ENCODE measurements at places on chromosomes 3 and 15.

- DNase-seq: no peak
Measured at GRCh38 chr3:150589759-150590158, 13.4 kb upstream of the SELENOT start.

DNA sequence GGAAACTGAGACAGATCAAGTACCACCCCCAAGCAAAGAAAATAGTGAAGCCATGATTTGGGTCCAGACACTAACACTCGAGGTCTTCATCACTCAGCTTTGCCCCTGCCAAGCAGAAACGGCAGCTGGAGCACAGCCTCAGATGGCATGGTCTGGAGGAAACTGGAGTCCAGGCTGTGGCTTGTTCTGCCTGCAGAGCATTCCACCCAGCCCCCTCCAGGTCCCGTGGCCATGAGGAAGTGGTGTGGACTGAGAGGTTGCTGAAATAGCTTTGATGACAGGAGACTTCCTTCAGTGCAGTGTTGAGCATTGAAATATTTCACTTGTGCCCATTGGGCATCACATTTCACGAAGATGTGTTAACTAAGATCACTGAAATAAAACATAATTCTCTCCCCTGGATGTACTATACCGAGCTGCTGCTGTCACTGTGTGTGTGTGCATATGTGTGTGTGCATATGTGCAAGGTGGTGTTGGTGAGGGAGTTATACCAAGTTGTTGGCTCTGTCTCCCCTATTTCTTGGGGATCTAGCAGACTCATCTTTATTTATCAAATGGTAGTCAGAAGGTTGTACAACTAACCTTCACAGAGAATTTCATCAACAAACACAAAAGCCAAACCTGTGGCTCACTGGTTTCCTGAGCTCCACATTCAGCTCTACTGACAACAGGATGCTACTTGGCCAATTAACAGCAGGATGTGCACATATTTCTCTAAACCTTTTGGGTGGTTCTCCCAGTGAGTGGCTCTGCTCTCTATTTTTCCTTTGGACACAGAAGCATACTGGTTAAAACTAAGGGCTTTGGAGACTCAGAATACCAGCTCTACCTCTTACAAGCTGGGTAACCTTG, 660.1 kb upstream of the CFAP20DC start:
- no peak for DNase-seq

DNA sequence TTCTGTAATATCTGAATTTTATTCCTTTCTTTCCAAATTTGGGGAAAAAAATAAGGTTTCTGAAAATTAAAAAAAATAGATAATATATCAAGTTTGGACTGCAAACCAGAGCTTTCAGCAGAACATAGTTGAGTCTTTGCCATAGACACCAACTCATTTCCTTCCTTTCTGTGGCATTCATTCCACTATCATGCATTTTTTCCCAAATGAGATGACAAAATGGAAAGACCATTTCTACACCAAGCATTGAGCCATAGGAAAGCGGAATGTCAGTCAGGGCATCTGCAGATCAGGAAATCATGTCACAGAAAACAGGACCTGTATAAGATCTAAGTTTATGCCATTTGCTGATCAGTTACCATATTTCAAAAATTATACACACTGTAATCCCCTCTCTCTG, 333.3 kb upstream of the THBS1 start:
- no peak for DNase-seq

- DNase-seq: no peak
Measured at GRCh38 chr3:129747992-129748391, 141.5 kb upstream of the PLXND1 start.

GRCh38 chr3:59772416-59773408, 722.9 kb upstream of the CFAP20DC start:
- DNase-seq: peak; percentile 9

DNA sequence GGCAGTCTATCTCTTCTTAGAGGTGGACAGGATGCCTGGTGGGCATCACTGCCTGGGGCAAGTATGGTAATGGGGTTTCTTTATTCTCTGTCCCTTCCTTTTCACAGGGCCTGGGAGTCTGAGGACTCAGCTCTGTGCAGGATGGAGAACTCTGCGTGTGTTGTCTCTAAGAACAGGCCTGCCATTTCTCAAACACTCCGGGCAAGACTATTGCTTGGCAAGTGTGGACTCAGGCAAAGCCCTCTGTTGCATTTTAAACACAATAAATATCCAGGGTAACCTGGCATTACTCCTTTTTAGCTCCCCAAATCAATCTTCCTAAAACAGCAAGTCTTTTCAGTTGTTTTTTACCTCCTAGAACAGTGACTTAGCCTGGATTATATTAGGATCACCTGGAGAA, 185.1 kb upstream of the ROPN1 start:
- DNase-seq: no peak

DNA sequence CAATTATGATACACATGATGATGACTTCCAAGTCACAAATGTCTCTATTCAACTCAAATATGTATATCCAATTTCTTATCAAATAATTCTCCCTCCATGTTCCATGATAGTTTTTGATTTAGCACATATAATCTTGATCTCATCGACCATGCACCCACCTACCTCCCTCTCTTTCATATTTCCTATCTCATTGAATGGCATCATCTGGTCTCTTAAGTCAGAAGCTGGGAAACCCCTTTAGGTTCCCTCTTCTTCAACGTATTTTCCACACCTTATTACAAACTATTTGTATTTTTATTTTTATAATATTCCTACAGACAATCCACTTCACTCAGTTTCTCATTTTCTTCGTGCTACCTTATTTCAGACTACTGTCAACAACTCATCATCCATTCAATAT, 56.9 kb upstream of the DPH6 start:
- no peak for DNase-seq

DNA sequence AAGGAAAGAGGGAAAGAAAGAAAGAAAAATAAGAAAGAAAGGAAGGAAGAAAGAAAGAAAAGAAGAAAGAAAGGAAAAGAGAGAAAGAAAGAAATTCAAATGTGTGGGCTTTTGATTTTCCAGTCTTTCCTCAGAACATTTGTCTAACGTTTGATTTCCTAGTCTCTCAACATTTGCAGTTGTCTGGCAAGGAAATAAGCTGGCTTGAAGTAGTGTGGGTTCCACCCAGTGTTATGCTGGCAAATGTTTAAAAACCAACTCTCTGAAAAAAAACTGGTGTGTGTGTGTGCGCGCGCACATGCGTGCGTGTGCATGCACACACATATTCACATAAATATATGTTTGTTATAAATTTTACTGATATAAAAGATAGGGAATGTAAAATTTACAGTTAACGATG, 54.6 kb upstream of the C3orf49 start:
- no peak for DNase-seq

- no peak for DNase-seq
Measured at GRCh38 chr3:141796889-141797781, 33.9 kb downstream of the GRK7 start.

- DNase-seq: no peak
Measured at GRCh38 chr15:101558221-101558941, 68.9 kb upstream of the PCSK6 start.

GRCh38 chr3:190444006-190444405, 5.7 kb downstream of the TMEM207 start:
- no peak for DNase-seq

DNA sequence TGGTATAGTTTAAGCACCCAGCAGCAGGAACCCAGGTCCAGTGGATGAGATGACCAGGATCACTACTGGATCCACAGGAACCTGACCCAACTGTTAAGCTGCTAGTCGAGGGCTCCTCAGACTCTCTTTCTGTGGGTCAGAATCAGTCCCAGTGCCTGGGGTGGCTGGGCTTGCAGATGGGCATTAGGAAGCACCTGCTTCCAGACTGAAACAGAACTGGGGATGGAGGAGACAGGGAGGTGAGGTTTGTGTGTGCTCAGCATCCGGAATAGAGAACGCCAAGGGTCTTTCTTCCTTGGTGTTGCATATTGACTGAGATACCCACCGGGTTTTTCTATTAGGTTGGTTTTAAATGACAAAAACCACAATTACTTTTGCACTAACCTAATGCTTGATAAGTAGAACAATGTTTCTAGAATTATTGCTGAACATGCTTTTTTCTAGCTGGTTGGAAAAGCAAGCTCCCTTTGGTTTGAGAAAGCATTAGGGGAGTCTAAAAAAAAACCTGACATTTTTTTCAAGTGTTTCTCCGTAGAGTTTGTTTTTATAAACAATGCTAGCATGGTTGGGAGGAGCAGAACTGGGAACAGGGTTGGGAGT, 779 bp downstream of the ST3GAL6 start:
- DNase-seq: no peak

DNA sequence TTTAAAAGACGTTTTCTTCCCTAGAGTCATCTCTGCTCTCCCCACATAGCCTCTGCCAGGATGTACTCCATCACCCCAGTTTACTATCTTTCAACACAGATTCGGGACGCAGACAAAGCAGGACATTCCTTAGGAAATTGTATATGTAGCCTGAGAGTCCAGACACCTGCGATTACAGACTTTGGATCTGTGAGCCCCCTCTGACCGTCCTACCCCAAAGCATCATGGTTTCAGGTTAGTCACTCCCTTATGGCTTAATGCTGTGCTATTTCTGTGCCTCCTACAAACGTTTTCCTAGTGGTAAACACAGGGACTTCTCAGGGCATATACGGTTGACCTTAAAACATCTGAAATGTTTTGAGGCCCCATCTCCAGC, 234.0 kb upstream of the BHLHE40 start:
- DNase-seq: no peak

DNA sequence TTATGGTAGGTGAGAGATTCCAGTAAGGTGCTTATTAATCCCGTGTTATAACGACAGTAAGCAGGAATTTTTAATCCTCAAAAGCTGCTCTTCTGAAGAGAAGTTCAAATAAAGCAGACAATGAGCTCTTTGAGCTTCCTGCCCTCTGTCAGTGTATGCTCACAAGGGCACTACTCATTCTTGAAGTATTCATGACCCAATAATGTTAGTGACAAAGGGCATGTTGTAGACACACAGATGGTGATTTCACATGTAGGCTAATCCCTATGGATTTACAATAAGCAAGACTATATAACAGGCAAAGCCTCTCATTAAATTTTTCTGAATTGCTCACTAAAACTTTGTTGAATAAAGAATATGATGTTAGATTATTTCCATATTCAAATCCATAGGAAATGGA, 578.6 kb downstream of the RSL24D1 start:
- no peak for DNase-seq
